ENCODE measurements at places on chromosomes 5 and 9. TPM values are rescaled to one million over a fixed set of nuclear protein-coding genes. Genes with fewer than 3 reads are reported as not detected.
A peak's percentile ranks its signal among the peaks of the same experiment; 100 is the strongest.

DNA sequence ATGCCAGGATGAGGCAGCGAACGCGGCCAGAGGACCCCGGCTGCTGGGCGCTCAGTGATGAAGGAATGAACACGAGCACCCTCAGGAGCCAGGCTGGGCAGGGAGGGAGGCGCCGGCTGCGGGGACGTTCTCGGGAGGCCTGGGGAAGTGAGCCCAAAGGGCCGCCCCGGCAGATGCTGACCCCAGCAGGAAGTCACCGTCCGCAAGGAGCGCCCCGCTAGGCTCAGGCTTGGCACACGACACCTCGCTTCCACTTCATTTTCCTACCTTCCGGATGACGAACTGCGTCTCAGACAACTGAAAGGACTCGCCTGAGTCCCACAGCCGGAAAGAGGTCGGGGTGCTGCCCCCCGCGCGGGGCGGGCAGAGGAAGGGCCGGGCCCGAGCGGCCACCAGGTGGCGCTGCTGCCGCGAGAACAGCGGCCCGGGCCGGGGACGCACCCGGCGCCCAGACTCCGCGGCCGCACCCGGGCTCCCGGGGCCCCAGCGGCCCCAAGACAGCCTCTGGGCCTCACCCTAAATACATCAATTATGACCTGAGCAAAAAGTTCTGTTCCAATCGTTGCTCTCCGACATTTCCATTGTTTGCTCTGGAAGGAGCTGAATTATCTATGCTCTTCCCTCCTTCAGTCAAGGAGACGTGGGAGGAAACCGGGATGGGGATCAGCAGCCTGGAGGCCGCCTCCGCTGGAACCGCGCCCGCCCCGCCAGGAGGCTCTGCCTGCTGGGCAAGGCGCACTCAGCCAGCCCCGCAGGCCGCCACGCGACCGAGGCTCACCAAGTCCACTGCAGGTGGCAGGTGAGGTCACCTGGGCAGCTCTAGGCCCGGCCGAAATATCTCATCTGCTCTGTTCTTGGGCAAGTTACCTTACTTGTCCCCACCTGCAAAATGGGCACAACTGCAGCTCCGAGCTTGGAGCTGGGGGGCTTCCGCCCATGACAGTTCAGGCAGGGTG is 107.0 kb downstream of the ZNF354C start:
- no peak overlapping the region for H3K4me3 ChIP-seq
- H3K4me1 ChIP-seq = no peaks in the 10 kb centered on the region
- H3K27me3 ChIP-seq = no peaks in the 10 kb centered on the region
- no peak overlapping the region for H3K27ac ChIP-seq

GRCh38 chr5:152542741-152543140 is 137.7 kb upstream of the NMUR2 start:
- no peak overlapping the region for H3K27ac ChIP-seq
- no peak for DNase-seq
- no peaks in the 10 kb centered on the region for H3K36me3 ChIP-seq
- H3K27me3 ChIP-seq = no peaks in the 10 kb centered on the region
- no peak overlapping the region for H3K4me3 ChIP-seq

DNA sequence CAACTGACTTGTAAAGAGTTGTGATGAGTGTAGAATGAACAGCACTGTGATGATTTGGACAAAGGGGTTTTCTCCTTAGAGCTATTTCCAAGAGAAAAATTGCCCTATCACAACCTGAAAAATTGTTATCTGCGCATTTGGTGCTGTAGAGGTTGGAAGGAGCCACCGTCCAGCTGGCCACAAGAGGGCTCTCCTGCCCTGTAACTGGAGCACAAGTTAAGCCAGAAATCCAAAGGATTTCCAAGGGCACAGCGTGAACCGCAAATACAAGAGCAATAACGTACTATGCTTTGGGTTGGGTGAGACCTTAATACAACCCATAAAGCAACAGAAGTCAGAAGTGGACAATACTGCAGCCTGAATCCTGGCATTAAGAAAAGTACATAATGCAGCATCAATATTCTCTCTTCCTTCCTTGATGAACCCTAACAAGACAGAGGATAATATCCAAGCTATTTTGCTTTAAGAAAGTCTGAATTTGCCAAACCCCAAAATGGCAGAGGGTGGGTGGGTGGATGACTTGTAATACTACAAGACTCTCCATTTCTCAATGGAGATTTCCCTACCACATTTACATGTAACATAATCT is 56.8 kb upstream of the SMIM32 start:
- H3K36me3 ChIP-seq = no peaks in the 10 kb centered on the region
- peaks cover 27% of the 10 kb centered on the region for H3K27me3 ChIP-seq
- no peak overlapping the region for H3K4me3 ChIP-seq
- H3K4me1 ChIP-seq = no peaks in the 10 kb centered on the region
- peak; percentile 54 for DNase-seq

GRCh38 chr9:108885643-108886348 is 23.7 kb downstream of the ACTL7A start:
- DNase-seq = peak; percentile 2
- no peaks in the 10 kb centered on the region for H3K27me3 ChIP-seq
- H3K36me3 ChIP-seq = 0 out of 2 replicates have a peak, but pooled peaks cover 14% of the 10 kb centered on the region
- H3K27ac ChIP-seq = no peak overlapping the region

The ADAMTS6 gene
- 0.93 TPM for total RNA-seq

GRCh38 chr9:36207016-36207415 is 16.3 kb downstream of the CLTA start:
- no peak overlapping the region for H3K27ac ChIP-seq
- no peaks in the 10 kb centered on the region for H3K4me1 ChIP-seq
- peaks cover 68% of the 10 kb centered on the region for H3K36me3 ChIP-seq
- H3K27me3 ChIP-seq = no peaks in the 10 kb centered on the region
- no peak for DNase-seq

- no peak overlapping the region for H3K4me3 ChIP-seq
- H3K4me1 ChIP-seq = 0 out of 2 replicates have a peak, but pooled peaks cover 2% of the 10 kb centered on the region
- DNase-seq = no peak
- H3K27ac ChIP-seq = no peak overlapping the region
- no peaks in the 10 kb centered on the region for H3K27me3 ChIP-seq
Measured at GRCh38 chr9:123138163-123138562, 104.7 kb downstream of the GPR21 start.

- H3K4me3 ChIP-seq = no peak overlapping the region
- no peaks in the 10 kb centered on the region for H3K4me1 ChIP-seq
- no peak for DNase-seq
- H3K27ac ChIP-seq = no peak overlapping the region
- H3K27me3 ChIP-seq = no peaks in the 10 kb centered on the region
Measured at GRCh38 chr5:111781200-111781599, 24.2 kb upstream of the NREP start.

The BARHL1 gene
- total RNA-seq = not detected

The RASGEF1C gene
- total RNA-seq = 1.2 TPM

The TNFSF8 gene
- not detected for total RNA-seq

The IL5 gene
- total RNA-seq = not detected

DNA sequence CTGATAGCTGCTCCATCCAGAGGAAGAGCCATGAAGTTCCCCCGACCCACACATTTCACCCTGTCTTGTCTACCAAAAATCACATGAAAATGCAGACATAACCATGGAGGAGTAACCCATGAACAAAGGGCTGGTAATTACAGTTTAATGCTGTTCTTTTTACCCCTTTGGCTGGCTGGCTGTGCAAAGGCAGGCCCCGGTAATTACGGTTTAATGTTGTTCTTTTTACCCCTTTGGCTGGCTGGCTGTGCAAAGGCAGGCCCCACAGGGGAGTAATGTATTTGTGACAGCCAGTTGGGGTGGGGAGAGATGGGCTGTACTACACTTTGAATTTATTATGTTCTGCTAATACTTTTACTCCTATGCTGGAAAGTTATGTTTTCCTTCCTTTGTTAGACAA is 41.7 kb downstream of the PIK3R1 start:
- H3K4me1 ChIP-seq = no peaks in the 10 kb centered on the region
- no peaks in the 10 kb centered on the region for H3K27me3 ChIP-seq
- no peaks in the 10 kb centered on the region for H3K36me3 ChIP-seq

The TRPM6 gene
- total RNA-seq = 0.44 TPM

DNA sequence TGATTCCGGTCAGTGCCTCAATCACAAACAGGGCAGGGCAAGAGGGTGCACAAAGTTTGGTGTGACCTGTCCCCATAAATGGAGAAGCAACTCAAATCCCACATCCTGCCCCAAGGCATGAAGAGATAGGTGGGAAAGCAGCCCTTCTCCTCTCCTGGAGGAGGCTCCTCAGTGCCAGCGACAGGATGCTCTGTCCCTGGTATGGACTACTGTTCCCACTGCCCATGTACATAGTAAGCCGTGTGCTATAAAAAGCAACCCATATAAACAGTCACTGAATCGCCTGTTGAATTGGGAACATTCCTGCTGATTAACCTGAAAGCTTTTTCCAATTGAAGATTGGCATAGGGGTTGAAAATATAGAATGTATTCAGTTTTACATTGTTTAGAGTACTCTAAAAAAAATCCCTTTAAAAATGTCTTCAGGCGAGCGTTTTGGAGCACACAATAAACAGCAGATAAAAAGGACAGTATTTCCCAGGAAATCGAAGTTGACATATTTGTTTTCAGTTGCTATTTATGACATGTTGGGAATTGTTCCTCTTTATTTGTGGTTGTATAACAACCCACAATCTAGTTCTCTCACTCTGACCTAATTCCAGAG is 513.9 kb downstream of the DIRAS2 start:
- peaks cover 37% of the 10 kb centered on the region for H3K27me3 ChIP-seq
- H3K4me1 ChIP-seq = no peaks in the 10 kb centered on the region
- H3K27ac ChIP-seq = no peak overlapping the region
- DNase-seq = no peak
- no peaks in the 10 kb centered on the region for H3K36me3 ChIP-seq
- no peak overlapping the region for H3K4me3 ChIP-seq

- no peaks in the 10 kb centered on the region for H3K27me3 ChIP-seq
- H3K27ac ChIP-seq = no peak overlapping the region
- no peaks in the 10 kb centered on the region for H3K36me3 ChIP-seq
- H3K4me3 ChIP-seq = no peak overlapping the region
- peaks cover 5% of the 10 kb centered on the region for H3K4me1 ChIP-seq
Measured at GRCh38 chr5:149827546-149827945, 97.4 kb downstream of the PPARGC1B start.

The CTSL gene
- 63.1 TPM for total RNA-seq

GRCh38 chr5:138898742-138899141 is 23.6 kb upstream of the LRRTM2 start:
- no peaks in the 10 kb centered on the region for H3K36me3 ChIP-seq
- H3K4me1 ChIP-seq = no peaks in the 10 kb centered on the region
- no peak for DNase-seq
- no peak overlapping the region for H3K27ac ChIP-seq
- no peaks in the 10 kb centered on the region for H3K27me3 ChIP-seq

The DPH7 gene
- 54.4 TPM for total RNA-seq

The GABRA1 gene
- not detected for total RNA-seq

- no peak overlapping the region for H3K4me3 ChIP-seq
- H3K27me3 ChIP-seq = no peaks in the 10 kb centered on the region
- no peak overlapping the region for H3K27ac ChIP-seq
- no peak for DNase-seq
- H3K36me3 ChIP-seq = no peaks in the 10 kb centered on the region
Measured at GRCh38 chr5:96963267-96963666, 27.4 kb downstream of the LNPEP start.

DNA sequence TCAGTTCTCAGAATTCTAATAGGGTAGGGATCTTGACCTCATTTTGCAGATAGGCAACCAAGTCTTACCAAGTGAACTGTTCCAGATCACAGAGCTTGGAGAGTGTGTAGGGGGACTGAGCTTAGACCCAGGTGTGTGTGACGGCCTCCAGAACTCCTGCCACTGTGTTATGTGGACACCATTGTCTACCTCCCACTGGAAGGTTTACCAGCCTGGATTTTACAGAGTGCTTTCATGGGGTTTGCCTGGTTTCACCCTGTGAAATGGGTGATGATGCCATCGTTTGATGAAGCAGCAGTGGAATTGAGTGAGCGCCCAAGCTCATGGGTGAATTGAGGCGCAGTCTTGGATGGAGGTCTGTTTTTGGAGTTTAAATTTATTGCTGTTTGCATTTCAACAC is 23.6 kb downstream of the TJP2 start:
- no peak overlapping the region for H3K4me3 ChIP-seq
- H3K27ac ChIP-seq = no peak overlapping the region
- peaks cover 6% of the 10 kb centered on the region for H3K4me1 ChIP-seq
- DNase-seq = no peak
- H3K36me3 ChIP-seq = no peaks in the 10 kb centered on the region
- H3K27me3 ChIP-seq = no peaks in the 10 kb centered on the region

- H3K27me3 ChIP-seq = peaks cover 45% of the 10 kb centered on the region
- DNase-seq = no peak
- H3K27ac ChIP-seq = no peak overlapping the region
Measured at GRCh38 chr9:18976709-18977531, 56.1 kb downstream of the SAXO1 start.

DNA sequence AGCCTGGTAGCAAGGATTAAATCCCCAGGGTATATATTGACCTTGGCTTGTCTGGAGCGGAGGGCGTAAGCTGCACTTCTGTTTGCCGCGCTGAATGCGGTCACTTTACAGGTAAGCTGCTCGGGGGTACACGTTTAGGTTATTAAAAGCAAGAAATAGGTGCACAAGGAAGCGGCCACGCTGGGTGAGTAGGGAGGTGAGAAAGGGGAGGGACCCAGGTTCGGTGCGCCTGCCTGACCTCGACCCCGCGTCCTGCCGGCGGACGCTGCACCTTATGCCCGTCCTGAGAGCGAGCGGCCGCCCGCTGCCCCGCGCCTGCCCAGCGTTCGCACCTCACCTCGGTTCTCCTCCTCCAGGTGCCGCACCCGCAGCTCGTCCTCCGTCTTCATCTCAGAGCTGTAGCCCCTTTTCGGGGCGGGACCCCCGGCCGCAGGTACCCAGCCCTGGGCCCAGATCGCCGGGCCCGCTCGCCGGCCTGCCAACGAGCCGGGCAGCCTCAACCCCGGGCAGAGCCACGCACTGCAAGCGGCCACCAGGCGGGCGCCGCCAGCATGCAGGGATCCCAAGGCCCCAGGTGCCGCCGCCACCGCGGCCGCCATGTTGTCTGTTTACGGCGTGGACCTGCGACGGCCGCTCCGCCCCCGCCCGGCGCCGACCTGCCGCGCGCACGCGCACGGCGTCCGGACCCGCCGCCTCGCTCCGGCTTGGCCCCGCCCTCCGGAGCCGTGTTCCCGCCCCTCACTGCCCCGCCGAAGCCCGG is at the start of gene AUH:
AUH (minus strand) TSS at position 628 of the 760 bp plus-strand sequence; CDS start at position 599, 29 bp downstream.
- H3K4me3 ChIP-seq = peak within 1 kb of the TSS; percentile 73
- DNase-seq = peak; percentile 40
- H3K4me1 ChIP-seq = peaks cover 4% of the 10 kb centered on the region
- H3K27ac ChIP-seq = peak within 1 kb of the TSS; percentile 84

GRCh38 chr9:135726138-135726853 is 24.3 kb downstream of the KCNT1 start:
- no peaks in the 10 kb centered on the region for H3K4me1 ChIP-seq
- no peaks in the 10 kb centered on the region for H3K27me3 ChIP-seq
- no peak overlapping the region for H3K4me3 ChIP-seq
- no peak for DNase-seq
- H3K27ac ChIP-seq = no peak overlapping the region

The ABO gene
- total RNA-seq = 1.2 TPM

The DMGDH gene
- total RNA-seq = 2.3 TPM

GRCh38 chr9:107867738-107868137 is 378.2 kb upstream of the KLF4 start:
- no peak for DNase-seq
- no peak overlapping the region for H3K4me3 ChIP-seq
- no peaks in the 10 kb centered on the region for H3K27me3 ChIP-seq
- H3K4me1 ChIP-seq = no peaks in the 10 kb centered on the region
- no peak overlapping the region for H3K27ac ChIP-seq

All from HCT116 (cell line).